ENCODE measurements at places on chromosomes 4 and X.

DNA sequence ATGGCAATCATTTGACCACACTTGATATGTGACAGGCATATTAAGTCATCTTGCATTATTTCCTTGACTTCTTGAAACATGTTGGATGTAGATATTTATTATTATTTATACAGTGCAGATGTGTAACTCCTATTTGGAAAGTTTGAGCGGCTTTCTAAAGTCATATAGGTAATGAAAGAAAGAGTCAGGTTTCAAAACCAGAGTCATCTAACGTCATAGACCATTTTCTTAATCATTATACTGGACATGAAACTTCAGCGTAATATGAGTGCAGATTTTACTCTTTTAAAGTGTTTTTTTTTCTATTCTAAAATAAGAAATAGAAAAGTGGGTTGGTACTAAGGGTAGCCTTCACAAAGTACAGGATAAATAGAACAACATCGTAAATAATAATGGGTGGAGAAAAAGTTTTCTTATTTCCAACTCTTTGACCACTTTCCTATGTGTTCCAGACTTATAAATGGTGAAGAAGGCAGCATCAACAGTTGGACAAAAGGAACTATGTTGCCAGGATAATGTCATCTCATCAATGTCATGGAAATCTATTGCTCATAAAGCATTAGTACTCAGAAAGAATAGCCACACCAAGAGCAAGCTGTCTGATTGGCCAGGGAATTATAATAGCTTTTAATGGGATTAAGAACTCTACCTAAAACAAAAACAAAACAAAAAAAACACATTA, 108.0 kb upstream of the PCDH18 start:
- DNase-seq: no peak

DNA sequence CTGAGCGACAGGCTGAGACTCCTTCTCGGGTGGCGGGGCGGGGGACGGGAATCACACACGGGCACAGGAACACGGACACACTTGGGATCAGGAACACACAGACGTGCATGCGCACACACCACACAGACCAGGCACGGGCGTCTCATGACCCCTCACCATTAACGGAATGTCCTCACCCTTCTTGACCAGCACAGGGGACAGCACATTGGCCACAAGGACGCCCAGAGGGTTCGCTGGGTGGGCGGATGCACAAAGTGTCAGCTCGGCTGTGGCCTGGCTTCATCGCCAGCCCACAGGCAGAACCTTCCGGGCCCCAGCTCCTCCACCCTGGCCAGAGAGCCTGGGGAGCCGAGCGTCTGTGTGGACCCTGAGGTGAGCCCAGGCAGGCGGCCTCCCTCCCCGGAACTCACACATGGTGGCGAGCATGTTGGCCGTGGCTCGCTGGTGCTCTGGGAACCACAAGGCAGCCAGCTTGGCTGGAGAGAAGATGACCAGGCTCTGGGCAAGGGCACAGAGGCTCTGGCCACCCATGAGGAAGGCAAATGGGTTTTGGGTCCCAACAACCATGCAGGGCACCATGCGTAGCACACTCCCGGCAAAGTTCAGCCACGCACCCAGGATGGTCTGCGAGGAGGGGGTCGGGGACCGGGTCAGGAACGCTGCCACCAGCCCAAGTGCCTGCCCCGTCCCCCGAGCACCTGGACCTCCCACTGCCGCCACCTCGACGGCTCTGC, 3.1 kb downstream of the SLC49A3 start:
- DNase-seq: no peak

DNA sequence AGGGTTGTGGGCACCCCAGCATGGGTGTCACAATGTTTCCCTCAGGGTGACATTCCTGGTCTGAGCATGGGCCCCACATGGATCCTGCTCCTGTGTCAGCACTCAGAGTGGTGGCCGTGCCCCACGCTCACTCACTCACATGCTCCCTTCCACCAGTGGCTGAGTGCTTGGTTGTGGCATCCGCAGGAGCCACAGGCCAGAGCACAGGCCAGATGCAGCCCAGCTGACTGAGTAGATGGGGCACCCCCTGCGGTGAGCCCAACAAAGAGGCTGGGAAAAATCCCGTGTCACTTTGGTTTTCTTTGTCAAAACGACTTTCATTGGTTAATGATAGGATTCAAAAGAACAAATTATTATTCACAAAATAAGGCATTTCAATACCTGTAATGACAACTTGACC, 204.6 kb upstream of the ANXA10 start:
- no peak for DNase-seq

DNA sequence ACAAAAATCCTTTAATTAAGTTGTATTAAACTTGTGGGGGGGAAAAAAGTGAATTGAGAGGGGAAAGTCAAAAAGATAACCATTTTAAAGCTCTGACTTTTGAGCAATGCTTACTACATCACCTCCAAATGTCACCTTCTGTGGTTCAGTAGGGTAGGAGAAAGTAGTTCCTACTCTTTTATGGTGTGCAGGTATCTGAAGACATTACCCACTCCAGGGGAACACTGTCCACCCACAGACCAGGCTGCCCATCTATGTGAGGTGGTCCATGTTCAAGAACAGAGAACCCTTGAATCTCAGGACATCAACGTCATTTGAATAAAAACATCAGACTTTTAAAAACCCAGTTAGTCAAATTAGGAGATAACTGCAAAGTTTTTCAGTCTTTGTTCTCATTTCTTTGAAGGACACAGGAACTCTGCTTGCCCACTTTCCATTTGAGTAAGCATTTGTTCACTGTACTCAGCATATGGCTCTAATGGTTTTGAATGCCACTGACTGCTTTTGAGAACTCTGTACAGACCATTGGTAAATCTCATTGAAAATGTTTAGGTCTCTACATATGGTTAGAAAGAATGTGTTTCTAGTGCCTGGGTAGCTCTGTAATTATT, 18.4 kb downstream of the NMU start:
- no peak for DNase-seq

GRCh38 chr4:169417629-169418282, 147.0 kb upstream of the SH3RF1 start:
- DNase-seq: no peak

DNA sequence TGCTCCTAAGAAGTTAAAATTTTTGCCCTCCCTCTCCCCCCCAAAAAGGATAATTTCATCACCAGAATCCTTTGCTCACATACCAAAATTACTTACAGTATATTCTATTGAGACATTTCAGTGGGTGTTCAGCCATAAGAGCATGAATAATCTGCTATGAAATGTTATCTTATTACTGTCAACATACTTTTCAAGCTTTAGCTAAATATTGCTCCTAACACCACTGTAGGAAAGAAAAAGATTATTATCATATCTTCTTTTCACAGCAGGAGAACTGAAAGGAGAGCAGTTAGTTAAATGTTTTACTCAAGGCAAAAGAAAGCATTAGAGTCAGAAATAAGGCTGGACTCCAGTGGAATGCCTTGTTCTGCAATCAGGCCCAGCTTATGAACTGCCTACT, 231.0 kb upstream of the GYPA start:
- no peak for DNase-seq

- DNase-seq: peak; percentile 41
Observed at GRCh38 chr4:38782452-38783108, at the start of gene TLR10. Gene TLR10, minus strand, starts transcription at chr4:38782990. Its CDS starts 7,400 bp downstream, at chr4:38775590.

- no peak for DNase-seq
Observed at GRCh38 chr4:105785792-105786191, 77.2 kb downstream of the GSTCD start.

DNA sequence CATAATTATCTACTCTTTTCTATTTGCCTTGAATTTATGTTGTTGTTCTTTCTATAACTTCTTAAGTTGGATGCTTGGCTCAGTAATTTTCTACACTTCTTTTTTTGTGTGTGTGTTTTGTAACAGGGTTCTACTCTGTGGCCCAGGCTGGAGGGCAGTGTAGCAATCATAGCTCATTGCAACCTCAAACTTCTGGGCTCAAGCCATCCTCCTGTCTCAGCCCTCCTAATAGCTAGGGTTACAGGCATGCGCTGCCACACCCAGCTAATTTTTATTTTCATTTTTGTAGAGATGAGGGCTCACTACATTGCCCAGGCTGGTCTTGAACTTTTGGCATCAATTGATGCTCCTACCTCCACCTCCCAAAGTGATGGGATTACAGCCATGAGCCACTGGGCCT, 20.7 kb upstream of the UCHL1 start:
- no peak for DNase-seq

GRCh38 chrX:7996414-7996813, 69.2 kb upstream of the PNPLA4 start:
- DNase-seq: peak; percentile 7

GRCh38 chr4:8516996-8517550, 63.1 kb upstream of the GPR78 start:
- no peak for DNase-seq

- no peak for DNase-seq
Observed at GRCh38 chr4:3640587-3640962, 108.4 kb upstream of the LRPAP1 start.

- no peak for DNase-seq
Observed at GRCh38 chr4:124484008-124484407, 228.5 kb downstream of the ANKRD50 start.

DNA sequence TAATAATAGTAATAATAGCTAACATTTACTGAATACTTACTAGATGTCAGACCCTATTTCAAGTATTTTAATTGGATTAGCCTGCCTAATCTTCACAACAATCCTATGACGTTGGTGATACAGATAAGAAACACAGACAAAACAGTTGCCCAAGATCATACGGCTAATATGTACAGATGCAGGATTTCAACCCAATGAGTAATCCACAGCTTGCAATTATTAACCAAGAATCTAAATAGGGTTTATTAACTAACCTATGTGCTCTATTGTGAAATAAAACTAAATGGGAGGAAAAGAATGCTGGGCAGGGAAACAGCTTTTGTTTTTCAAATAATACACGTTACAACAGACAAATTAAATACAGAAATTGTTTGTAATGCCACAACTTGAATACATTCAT, 23.4 kb downstream of the FBXO8 start:
- DNase-seq: peak; percentile 77

DNA sequence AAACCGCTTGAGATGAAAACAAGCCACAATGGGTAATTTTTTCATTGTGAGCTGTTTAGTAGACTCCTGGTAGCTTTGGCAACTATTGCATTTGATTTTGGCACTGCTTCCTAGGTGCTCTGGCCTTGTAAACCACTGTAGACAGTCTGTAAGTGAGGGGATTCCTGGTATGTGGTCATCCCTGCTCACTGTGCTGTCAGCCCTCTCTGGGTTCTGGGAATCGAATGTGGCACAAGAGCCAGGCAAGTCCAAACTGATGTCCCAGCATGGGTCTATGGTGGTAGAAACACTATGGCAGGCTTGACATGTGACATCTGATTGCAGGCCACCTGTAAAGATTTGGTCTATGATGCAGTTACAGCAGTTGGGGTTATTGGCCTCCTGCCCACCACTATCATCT, 2.5 kb downstream of the USP51 start:
- no peak for DNase-seq

DNA sequence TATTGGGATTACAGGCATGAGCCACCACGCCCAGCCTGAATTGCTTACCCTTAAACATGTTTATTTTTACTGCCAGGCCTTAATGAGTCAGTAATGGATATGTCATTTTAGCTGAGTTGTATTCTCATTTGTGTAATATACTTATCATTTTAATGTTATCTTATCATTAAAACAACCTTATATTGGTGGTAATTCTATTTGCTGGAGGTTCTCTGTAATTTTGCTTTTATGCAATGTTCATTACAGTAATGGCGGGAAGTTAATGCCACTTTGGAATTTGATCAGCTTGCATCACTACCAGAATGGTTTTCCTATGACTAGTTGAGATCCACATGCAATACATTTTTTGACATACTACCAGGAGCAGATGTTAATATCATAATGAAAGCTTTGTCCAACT, 6.3 kb upstream of the PGAM4 start:
- no peak for DNase-seq

DNA sequence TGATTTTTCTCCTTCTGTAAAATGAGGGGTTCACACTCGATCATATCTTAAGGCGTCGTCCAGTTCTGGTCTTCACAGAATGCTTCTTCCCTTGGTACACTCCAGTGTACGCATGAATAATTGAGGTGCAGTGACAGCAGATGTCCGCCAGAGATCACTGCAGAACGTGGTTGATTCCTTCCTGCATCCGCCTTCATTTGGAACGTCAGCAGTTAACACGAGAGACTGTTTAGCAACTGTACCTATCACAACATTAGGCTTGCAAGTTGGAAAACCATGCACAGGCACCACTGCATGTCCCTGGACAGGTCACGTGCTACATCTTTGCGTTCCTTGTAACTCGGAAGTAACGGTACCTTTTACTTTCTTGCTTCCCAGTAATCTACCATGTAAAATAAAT, 66.0 kb upstream of the GEMIN8 start:
- DNase-seq: no peak

DNA sequence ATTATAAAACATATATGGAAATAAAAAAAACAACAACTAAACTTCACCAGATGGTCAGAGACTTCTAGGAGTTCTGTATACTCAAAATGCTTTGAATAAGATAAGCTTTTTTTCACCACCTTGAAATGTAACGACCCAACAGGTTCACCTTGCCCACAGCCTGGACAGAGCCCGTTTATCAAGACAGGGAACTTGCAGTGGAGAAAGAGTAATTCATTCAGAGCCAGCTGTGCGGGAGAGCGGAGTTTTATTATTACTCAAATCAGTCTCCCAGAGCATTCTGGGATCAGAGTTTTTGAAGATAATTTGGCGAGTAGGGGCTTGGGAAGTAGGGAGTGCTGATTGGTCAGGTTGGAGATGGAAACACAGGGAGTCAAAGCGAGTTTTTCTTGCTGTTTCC, 38.5 kb downstream of the AGA start:
- no peak for DNase-seq

GRCh38 chr4:120796271-120796670, 126.3 kb downstream of the PRDM5 start:
- DNase-seq: no peak

DNA sequence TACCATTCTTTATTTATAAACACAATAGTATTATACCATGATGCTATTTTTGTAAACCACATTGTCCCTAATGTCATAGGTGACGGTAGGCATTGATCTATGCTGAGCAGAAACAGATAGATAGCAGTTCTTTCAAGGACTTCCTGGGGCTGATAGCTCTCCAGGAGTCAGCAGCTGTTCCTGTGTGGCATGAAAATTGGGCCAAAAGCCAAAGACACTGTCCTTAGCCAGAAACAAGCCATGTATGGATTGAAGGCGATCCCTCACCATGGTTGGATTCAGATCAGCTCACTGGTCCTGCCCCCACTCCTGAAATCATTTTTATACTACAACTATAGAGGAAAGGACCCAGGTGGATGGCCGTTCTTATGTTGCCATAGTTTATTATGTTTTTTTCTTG, 53.6 kb downstream of the DDX60 start:
- DNase-seq: no peak

GRCh38 chr4:2878346-2878745, 34.7 kb downstream of the ADD1 start:
- DNase-seq: no peak

- peak; percentile 79 for DNase-seq
Observed at GRCh38 chr4:117893207-117893606, 141.1 kb upstream of the NDST3 start.

DNA sequence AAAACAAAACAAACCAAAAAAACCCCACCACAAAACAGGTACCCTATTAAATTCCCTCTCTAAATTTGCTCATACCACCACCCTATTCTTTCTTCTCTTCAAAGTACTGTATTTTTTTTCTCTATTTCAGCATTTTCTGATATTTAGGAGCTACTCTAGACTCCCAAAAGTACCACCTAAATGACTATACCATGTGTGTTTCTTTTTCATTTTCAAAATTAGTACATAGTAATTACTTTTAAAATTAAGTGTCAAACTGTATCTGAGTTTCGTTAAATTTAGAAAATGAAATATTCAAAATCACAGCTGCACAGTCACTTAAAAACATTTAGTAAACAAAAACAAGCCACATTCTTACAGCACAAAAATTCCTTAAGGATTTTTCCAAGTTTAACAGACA, 161.7 kb downstream of the FBXW7 start:
- no peak for DNase-seq

Measured in kidney glomerular epithelial cell (primary cell).